GM12865 (cell line): ENCODE measurements at places on chromosomes 12 and 14.

DNA sequence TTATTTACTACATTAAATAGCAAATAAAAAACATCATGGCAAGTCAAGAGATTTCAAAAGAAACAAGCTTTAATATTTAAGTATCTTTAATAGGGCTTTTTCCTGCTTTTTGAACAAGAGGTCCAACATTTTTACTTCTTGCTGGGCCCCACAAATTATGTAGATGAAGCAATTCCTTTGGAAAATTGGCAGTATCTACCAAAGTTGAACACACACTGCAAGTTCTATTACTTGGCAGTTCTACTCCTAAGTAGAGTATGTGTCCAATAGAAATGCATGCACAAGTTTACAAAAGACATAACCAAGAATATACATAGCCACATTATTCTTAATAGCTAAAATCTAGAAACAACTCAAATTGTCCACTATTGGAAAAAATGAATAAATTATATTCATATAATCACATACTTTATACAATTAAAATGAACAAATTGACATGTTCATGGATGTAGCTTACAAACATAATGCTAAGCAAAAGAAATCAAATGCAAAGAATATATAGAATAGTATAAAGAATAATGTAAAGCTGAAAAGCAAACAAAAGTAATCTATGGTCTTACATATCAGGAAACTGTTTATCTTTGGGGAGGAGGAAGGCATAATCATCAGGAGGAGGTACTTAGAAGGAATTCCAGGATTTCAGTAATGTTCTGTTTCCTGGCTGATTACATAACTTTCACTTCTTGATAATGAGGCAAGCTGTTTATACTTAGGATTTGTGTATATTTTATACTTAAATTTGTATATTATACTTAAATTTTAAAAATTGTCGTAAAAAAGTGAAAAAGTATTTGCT is 6.5 kb upstream of the TMBIM4 start:
- no peak for DNase-seq

DNA sequence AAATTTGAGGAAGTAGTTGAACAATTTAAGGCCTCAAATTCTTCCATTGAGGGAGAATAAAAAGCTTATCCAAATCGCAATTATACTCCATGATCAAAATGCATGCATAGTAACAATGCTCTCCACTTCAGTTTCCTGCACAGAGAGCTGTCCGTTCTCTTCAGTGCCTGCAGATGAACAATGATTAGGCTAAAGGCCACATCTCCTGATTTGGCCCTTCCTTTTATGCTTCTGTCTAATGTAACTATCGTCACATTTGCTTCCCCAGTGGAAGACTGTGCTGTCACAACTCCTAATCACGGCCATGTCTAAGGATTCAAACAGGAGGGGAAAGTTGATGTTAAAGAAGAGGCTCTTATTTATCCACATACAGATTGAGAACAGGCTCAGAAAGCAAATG is 113.6 kb upstream of the NPAS3 start:
- DNase-seq = no peak

DNA sequence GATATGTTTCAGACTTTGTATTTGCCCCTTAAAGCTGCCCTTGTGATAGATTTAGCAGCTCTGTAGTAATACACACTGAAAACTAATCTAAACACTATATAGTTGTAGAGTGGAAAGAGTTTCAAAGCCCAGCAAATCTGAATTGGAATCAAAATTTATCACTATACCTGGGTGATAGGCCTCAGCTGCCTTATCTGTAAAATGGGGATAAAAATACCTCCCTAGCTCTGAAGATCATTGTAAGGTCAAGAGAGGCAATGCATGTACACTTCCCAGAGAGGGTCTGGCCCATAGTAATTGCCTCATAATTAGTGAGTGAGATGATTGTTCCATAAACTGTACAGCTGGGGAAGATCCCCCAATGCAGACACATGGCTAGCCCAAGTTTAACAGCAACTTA is 103.6 kb downstream of the IGF1 start:
- DNase-seq = no peak

DNA sequence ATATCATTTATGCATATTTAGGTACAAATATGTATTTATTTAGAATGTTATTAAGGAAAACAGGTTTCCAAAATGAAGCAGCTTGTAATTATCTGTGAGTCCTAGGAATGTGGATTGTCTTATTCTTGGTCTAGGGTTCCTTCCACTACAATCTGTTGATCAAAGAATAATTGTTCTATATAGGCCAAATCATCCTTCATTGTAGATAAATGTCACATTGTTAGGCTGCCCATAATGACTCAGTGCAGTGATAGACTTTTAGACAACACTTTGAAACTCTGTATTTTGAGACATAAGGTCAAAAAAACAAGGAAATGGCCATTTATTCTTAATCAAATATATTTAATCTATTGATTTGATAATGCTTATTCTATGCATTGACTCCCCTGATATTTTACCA is 283.0 kb downstream of the ACSS3 start:
- no peak for DNase-seq

GRCh38 chr12:105445249-105445648 is 114.8 kb downstream of the C12orf75 start:
- no peak for DNase-seq

- DNase-seq = no peak
These were observed 602.6 kb downstream of the SNAPC1 start for GRCh38 chr14:62364800-62365280.

DNA sequence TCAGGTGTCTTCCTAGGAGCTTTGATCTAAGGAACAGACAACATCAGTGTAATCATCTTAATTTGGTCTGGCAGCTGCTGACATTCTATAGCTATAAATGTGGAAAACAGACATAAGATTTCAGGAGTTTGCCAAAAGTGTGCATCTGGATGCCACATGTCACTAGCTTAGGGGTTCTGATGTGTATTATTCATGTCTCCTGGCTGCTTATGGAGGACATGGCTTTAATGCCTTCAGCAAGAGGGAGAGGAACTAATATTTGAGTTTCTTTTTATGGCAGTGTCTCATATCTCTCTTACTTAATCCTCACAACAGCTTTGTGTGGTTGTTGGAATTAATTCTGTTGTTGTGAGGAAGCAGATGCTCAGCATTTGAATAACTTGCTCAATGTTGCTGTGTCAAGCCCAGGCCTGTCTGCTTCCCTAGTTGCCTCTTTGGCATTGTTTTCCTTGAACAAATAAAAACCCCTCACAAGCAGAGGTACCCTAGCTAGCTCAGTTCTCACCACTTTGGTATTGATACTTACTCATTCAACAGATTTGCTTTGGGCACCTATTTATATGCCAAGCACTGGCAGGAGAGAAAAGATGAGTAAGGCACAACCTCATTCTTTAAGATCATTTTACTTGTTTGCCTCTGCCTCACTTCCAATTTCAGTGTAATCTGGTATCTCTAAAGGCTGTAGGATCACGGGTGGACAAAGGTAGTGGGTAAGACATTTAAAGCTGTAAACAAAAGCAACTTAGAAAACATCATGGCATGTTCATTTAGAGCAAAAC is 39.8 kb upstream of the EID3 start:
- no peak for DNase-seq
